NCI-H748 treated with DMSO at 0.1 percent for 48 hours (cell line): ENCODE measurements at places on chromosomes 4 and X.

- DNase-seq: no peak
Measured at GRCh38 chr4:149291463-149291862, 524.2 kb downstream of the IQCM start.

GRCh38 chr4:6938237-6938636, 28.6 kb downstream of the TBC1D14 start:
- no peak for DNase-seq

GRCh38 chrX:42119076-42119475, 195.7 kb upstream of the CASK start:
- DNase-seq: peak; percentile 45

DNA sequence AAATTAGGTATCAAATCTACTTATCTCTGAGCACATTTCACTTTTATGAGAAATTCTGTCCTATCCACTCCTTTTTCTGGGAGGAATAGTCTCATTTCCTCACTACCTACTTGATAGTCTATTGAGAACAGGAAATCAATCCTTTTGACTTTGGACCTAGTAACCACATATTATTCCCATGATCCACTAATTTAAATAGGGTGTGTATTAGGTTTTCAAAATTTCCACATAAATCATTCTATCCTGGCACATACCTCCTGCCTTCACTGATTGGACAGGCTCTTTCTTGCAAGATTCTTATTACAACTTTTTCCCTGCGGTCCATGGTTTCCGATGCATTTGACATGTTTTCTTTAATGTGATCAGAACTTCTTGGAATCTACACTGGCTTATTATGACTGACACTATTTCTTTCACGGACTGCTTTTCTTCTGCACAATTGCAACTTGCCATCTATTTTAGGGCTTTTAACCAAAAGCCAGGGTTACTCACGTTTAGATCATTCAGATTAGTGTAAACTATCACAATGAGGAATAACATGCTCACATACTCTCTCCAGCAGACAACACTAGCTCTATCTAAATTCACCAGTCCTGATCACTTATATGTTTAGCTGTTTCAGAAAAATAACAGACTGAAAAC, 419.9 kb upstream of the SLIT2 start:
- no peak for DNase-seq

- no peak for DNase-seq
Measured at GRCh38 chrX:103503853-103504207, 15.5 kb downstream of the RAB40A start.

DNA sequence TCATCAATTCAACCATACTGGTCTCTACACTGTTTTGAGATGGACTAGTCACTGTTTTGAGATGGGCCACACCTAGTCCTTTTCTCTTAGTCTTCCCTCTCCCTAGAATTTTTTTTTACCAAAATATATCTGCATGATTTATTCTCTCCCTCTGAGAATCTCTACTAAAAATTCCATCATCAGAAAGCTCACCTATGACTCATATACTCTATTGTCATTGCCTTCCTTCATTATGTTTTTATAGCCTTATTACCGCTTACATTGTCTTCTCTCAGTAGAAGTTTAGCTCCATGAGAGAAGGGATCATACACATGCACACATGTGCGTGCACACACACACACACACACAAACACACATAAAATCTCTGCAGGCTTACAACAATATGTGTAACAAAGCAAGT, 303.6 kb downstream of the PCDH10 start:
- no peak for DNase-seq

DNA sequence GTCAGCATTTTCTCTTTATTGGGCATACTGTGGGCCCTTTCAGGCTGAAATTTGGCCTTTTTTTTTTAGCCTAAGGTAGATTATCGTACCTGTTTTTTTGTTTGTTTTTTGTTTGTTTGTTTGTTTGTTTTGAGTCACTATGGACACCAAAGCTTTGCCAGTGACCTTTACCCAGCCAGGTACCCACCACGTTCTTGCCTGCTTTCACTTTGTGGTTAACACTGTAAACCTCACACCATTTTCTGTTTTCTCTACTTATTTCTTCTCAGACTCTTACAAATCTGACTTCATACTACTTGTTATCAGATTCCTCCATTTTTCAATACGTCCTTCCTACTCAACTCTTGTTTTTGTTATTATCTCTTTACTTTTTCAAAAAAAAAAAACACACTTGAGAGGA, 81.5 kb downstream of the ZNF674 start:
- DNase-seq: no peak

GRCh38 chrX:1464971-1465285, 12.2 kb upstream of the ASMTL start:
- DNase-seq: no peak

DNA sequence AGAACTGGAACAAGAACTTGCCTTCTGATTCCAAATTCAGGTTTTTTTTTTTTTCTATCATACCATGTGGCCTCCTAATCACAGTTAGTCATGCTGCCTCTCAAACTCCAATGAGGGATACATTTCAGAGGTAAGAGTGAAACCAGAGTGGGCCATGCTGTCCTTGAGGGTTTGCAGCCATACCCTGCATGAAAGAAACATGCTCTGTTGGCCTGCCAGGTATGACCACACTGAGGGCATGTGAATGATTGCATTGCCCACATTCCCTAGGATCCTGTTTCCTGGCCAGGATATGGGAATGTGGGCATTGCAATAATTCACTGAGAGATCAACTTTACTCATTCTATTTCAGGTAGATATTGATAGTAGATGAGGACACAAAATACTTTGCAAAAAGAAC, 56.4 kb upstream of the DDIT4L start:
- no peak for DNase-seq
